ENCODE measurements at places on chromosomes 1 and 21. TPM values are rescaled to one million over a fixed set of nuclear protein-coding genes. Genes with fewer than 3 reads are reported as not detected.

Gene INSRR
- 0.07 TPM for polyA plus RNA-seq

Gene OR2L5
- polyA plus RNA-seq = not detected

Gene INAVA
- 11.4 TPM for polyA plus RNA-seq

Gene SLC19A1
- 7.0 TPM for polyA plus RNA-seq

Gene THEM4
- polyA plus RNA-seq = 13.4 TPM

Gene DCST2
- polyA plus RNA-seq = 0.67 TPM

Gene SH3BGR
- polyA plus RNA-seq = 4.4 TPM

Gene IGSF5
- polyA plus RNA-seq = not detected

Gene MATN1
- polyA plus RNA-seq = not detected

Gene AIRE
- 0.03 TPM for polyA plus RNA-seq

Gene PLA2G2D
- not detected for polyA plus RNA-seq

Gene DDR2
- polyA plus RNA-seq = 101 TPM

Gene CFHR3
- polyA plus RNA-seq = 0.15 TPM

Gene HFM1
- polyA plus RNA-seq = 1.2 TPM

Gene MPL
- not detected for polyA plus RNA-seq

Gene UBE2U
- polyA plus RNA-seq = 0.09 TPM

Gene CD53
- 35.1 TPM for polyA plus RNA-seq

Gene CD1E
- polyA plus RNA-seq = 0.05 TPM

Gene AMY1A
- not detected for polyA plus RNA-seq

Gene CELA3B
- 8.1 TPM for polyA plus RNA-seq

Gene CCDC185
- polyA plus RNA-seq = not detected

Data from adipose tissue (tissue), 3 donors.